ENCODE measurements at places on chromosomes 2 and 18. TPM values are rescaled to one million over a fixed set of nuclear protein-coding genes. Genes with fewer than 3 reads are reported as not detected.

The MC2R gene
- 0.09 TPM for polyA plus RNA-seq

The TOGARAM2 gene
- 0.89 TPM for polyA plus RNA-seq

The CBLN2 gene
- polyA plus RNA-seq, result 11.9 TPM

GRCh38 chr2:198662905-198663304, 794.8 kb downstream of the SATB2 start:
- no peak for DNase-seq

DNA sequence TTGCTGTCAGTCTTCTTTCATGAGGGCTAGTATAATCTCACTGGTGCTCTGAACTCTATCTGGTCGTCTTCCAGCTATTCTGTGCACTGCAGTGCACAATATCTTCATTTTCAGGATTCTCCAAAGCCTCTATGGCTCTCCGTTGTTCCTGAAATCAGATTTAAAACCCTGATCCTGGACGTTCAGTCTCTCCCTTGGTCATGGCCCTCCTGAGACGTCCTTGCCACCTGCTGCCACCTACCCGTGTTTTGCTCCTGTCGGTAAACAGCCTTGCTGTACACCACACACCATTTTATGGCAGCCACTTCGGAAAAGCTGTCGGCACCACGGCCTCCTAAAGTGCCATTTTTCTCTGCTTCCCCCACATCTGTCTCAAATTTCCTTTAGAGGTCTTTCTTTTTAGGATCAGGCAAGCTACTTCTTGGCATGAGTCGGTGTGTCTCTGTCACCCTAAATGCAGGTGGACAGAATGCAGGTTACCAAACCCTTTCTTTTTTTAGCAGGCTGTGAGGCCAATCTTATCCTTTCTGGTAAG, 170.0 kb downstream of the HRH4 start:
- DNase-seq, result no peak

DNA sequence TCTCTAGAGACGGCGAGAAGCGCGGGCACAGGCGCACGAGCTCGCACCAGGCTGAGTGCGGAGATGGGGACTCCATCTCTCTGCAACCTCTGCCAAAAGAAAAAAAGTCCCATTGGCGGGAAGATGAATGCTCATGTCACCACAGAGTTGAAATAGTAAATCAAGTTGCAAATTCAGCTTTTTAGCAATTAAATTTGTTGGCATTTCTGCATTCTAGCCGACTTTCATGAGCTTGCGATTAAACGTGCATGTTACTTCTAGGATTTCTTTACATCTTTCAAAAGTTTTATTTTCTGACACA, 588 bp downstream of the CHAC2 start:
- DNase-seq, result no peak

- DNase-seq, result no peak
Observed at GRCh38 chr2:233919938-233920337, 2.8 kb downstream of the TRPM8 start.

Data from left renal pelvis (tissue), 4 donors.